ENCODE measurements at places on chromosomes 12 and 14.

GRCh38 chr14:99745307-99745951 is 47.8 kb upstream of the EML1 start:
- DNase-seq = no peak

DNA sequence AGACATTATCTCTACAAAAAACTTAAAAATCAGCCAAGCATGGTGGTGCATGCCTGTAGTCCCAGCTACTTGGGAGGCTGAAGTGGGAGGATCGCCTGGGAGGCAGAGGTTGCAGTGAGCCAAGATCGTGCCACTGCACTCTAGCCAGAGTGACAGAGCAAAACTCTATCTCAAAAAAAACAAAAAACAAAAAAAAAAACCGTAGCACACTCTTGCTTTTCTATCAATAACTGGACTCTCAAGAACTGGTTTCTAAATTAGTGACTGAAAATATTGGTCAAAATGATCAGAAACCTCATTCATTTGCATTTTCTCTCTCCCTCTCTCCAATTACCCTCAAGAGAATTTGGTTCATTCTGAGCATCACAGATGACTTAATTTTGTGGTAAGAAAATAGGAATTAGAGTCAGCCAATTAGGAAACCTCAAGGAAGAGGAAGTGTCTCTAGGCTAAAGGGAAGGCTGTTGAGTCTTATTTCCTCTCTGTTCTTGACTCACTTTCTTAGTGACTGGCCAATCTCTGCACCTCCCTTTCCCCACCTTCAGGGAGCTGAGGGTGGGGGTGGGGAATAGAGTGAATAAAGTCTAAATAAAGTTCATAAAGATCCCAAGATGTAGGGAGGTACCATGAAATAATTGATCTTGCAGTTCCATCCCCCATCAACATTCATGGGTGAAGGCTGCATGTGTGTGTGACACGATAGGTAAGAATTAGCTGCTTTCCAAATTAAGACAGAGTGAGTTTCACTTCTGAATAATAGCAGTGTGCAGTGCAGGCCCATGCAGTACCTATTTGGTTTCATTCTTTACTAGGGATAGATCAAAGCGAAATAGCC is 6.8 kb upstream of the PSMA6 start:
- DNase-seq = no peak

GRCh38 chr14:37585971-37586796 is 8.9 kb downstream of the FOXA1 start:
- no peak for DNase-seq

DNA sequence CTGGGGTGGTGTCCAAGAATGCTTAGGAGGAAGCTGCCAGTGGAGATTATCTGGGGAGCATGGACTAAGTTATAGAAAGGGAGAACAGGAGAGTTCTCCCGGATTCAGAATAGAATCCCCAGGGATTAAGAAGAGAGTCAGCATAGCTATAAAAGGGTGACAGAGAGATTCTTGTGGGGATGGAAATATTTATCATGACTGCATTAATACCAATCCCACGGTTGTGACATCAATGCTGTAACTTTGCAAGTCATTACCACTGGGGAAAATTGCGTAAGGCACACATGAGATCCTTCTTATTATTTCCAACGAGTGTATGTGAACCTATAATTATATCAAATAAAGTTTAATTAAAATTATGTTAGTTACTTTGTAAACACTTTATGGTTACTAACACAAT is 447.9 kb upstream of the TMEM132C start:
- DNase-seq = no peak

GRCh38 chr12:7221486-7221885 is 32.0 kb downstream of the PEX5 start:
- DNase-seq = no peak

DNA sequence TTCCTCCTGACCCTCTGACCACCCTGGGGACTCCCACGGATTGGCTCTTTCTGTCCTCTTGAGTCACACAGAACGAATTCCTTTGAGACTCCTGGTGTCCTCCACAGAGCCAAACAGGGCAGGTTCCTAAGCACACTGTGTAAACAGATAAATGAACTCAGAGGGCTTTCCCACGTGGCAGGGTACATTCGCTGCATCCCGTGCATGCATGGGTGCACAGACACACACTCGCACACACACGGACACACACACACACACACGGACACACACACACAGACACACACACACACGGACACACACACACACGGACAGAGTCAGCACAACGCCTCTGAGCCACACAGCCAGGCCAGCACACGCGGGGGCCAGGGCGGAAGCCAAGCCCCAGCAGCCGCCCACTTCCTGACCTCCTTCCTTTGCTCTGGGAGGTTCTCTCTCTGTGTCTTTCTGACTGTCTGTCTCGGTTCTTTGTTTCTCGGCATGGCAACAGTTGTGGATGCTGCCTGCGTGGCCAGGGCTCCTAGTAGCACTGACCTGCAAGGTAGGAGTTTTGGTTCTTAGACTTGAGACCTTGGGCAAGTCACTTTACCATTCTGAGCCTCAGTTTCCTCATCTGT is 706 bp downstream of the CRACR2A start:
- no peak for DNase-seq

DNA sequence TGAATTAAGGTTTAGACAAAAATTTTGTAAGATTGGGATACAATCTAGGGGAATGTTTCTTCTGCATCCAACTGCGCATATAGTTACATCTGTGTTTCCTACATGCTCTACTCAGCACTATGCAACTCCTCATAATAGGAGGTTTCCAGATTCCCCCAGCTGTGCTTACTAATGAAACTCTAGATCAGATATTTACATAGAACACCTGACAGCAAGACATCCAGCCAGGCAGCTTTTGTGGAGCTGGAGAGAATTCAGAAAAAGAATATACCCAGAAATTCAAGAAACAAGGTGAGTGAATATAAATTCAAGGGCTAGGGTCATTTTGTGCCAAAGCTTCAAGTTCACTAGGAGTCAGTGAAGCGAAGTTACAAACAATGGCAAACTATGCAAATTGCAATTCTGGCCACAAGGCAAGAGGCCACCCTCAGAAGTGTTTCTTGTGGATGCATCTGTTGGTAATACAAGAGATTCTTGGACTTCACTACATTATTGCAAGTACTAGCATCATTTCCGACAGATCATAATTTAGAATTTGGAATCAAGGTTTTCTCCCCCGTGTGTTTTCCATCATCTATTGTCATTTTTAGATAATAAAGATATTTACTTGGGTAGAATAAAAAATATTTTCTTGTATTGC is 341.2 kb upstream of the NAV3 start:
- no peak for DNase-seq
